Endodermal cell (in vitro differentiated cells): ENCODE measurements at places on chromosomes 12 and 14. TPM values are rescaled to one million over a fixed set of nuclear protein-coding genes. Genes with fewer than 3 reads are reported as not detected.
A peak's percentile ranks its signal among the peaks of the same experiment; 100 is the strongest.

- no peak overlapping the region for H3K4me3 ChIP-seq
- H3K36me3 ChIP-seq = no peaks in the 10 kb centered on the region
- no peak for DNase-seq
Measured at GRCh38 chr12:63911341-63911740, 66.8 kb downstream of the SRGAP1 start.

Gene DEGS2
- 0.18 TPM in 1 of 2 replicates, not detected in the other for total RNA-seq

Gene CCDC197
- not detected in 2 replicates for total RNA-seq

Gene NXPH4
- 1.1 and 1.3 TPM in 2 replicates for total RNA-seq

- no peak overlapping the region for H3K27ac ChIP-seq
- no peaks in the 10 kb centered on the region for H3K27me3 ChIP-seq
- H3K4me3 ChIP-seq = no peak overlapping the region
- H3K4me1 ChIP-seq = no peaks in the 10 kb centered on the region
Measured at GRCh38 chr14:94161981-94162380, 12.1 kb upstream of the PPP4R4 start.

DNA sequence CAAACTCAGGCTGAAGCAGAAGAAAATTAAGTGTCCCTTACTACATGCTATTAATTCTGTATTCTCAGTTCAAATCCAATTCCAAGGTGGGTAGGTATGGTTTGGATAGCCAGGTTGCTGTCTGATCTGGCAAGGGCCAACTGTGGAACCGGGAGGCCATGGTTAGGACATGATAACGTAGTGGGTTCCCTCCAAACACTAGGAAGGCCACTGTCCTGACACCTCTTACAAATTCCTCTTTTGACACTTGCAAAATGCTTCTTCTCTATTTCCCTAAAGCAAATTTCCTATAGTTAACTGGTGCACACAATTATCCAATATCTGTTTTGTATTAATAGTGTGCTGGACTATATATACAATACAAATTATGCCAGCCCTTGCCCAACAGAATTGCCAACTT lies 70.8 kb downstream of the RNF34 start:
- peaks cover 4% of the 10 kb centered on the region for H3K4me1 ChIP-seq
- no peaks in the 10 kb centered on the region for H3K27me3 ChIP-seq
- no peak overlapping the region for H3K27ac ChIP-seq
- DNase-seq = no peak
- H3K36me3 ChIP-seq = no peaks in the 10 kb centered on the region

DNA sequence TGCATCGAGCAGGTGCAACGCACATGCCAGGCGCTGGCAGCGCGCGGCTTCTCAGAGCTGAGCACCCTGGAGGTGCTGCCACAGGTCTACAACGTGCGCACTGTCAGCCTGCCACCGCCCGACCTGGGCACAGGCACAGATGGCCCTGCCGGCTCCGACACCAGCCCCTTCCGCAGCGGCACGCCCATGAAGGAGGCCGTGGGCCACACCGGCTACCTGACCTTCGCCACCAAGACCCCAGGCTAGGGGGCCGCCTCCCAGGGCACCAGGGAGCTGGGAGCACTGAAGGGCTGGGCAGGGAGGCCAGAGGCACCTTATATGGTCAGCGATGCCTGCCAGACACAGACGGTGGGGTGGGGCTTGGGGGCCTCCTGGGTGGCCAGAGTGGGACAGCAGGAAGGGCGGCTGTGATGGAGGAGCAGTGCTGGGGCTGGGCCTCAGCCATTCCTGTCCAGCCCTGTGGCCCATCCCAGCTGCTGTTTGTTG lies 5.6 kb downstream of the TRMT61A start:
- no peak overlapping the region for H3K4me3 ChIP-seq
- H3K4me1 ChIP-seq = no peaks in the 10 kb centered on the region
- no peak for DNase-seq
- no peaks in the 10 kb centered on the region for H3K27me3 ChIP-seq
- H3K27ac ChIP-seq = peak overlapping the region; percentile 57

Gene OTX2
- total RNA-seq = 348 to 1,028 TPM (median 375 TPM) in 3 replicates

GRCh38 chr12:93722179-93722578 lies 45.0 kb downstream of the CRADD start:
- H3K36me3 ChIP-seq = no peaks in the 10 kb centered on the region
- no peak overlapping the region for H3K4me3 ChIP-seq
- H3K27ac ChIP-seq = no peak overlapping the region
- DNase-seq = no peak
- H3K4me1 ChIP-seq = no peaks in the 10 kb centered on the region

Gene CPNE8
- total RNA-seq = 8.7 TPM in 2 replicates

DNA sequence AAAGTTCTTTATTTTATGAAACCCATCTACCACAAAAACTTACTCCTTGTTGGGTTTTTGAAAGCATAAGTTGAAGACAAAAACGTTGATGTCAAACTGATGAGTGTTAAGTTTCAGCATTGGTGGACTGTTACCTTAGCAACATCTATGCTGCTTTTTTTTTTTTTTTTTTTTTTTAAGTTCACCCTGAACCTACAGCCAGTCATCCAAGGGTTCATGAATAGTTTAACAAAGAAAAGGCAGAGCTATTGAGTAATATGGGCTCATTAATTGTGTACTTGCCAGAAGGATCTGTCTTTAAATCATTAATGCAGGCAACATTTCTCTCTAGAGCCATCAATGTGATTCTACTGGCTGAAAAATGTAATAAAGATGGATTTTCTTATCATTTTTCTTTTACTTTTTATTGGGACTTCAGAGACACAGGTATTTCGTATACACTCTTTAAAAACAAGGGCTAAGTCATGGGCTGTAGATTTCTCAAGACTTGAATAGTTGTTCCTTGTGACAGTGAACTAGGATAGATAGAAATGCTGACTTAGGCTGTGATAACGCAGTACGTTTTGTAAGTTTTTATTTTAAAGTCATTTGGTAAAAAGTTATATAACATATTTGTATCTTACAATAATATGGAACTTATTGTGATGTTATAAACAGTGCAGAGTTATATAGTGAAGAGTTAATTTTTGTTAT lies at the start of gene PTPRQ:
TSS of gene PTPRQ (plus strand) at position 262 of the 693 bp plus-strand sequence. CDS start at position 373, 111 bp downstream.
- H3K4me1 ChIP-seq = no peaks in the 10 kb centered on the region
- no peaks in the 10 kb centered on the region for H3K36me3 ChIP-seq
- H3K27me3 ChIP-seq = no peaks in the 10 kb centered on the region

Gene MUCL1
- not detected in 3 replicates for total RNA-seq

Gene CLEC1B
- total RNA-seq = not detected in 3 replicates

GRCh38 chr12:48901278-48901677 lies 24.0 kb downstream of the FKBP11 start:
- H3K27ac ChIP-seq = no peak overlapping the region
- no peaks in the 10 kb centered on the region for H3K4me1 ChIP-seq
- no peaks in the 10 kb centered on the region for H3K36me3 ChIP-seq
- no peak overlapping the region for H3K4me3 ChIP-seq

- H3K4me1 ChIP-seq = no peaks in the 10 kb centered on the region
- H3K27ac ChIP-seq = no peak overlapping the region
- H3K36me3 ChIP-seq = no peaks in the 10 kb centered on the region
- H3K27me3 ChIP-seq = peaks cover 4% of the 10 kb centered on the region
- no peak for DNase-seq
Measured at GRCh38 chr14:64673748-64674147, 30.5 kb upstream of the PLEKHG3 start.

Gene AKT1
- total RNA-seq = 114 and 133 TPM in 2 replicates

Gene ANKRD9
- total RNA-seq = 38.9 to 39.9 TPM (median 39.4 TPM) in 3 replicates

DNA sequence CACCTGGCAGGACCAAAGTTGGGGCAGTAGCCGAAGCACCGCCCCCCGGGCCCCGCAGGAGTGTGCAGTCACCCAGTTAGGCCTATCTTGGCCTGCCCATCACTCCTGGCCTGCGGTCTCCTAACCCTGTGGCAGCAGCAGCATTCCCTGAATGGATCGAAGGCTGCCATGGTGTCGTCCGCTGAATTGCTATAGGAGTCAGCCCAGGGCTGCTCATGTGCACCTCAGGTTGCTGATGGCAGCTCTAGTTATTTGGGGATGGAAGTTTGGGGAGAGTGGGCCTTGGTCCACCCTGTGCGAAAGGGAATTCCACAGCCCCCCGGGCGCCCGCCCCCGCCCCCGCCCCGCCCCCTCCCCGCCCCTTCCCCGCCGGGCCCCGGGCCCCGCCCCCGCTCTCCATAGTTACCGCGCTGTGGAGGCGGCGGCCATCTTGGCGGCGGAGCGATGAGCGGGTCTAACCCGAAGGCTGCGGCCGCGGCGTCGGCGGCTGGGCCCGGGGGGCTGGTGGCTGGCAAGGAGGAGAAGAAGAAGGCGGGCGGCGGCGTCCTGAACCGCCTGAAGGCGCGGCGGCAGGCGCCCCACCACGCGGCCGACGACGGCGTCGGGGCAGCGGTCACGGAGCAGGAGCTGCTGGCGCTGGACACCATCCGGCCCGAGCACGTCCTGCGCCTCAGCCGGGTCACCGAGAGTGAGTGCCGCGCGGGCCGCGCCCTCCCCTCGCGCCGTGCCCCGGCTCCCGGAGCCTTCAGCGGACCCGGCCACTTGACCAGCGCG lies at the start of gene UNC119B:
TSS of gene UNC119B (plus strand) at position 428 of the 774 bp plus-strand sequence. CDS start at position 445, 17 bp downstream.
- no peaks in the 10 kb centered on the region for H3K27me3 ChIP-seq
- DNase-seq = peak; percentile 93
- peak within 1 kb of the TSS; percentile 42 for H3K27ac ChIP-seq
- peaks cover 23% of the 10 kb centered on the region for H3K36me3 ChIP-seq

GRCh38 chr12:107243341-107243740 lies 150.0 kb upstream of the CRY1 start:
- no peaks in the 10 kb centered on the region for H3K4me1 ChIP-seq
- peaks cover 16% of the 10 kb centered on the region for H3K27me3 ChIP-seq
- H3K27ac ChIP-seq = no peak overlapping the region

Gene CCDC196
- total RNA-seq = not detected in 2 replicates

- peak; percentile 49 for DNase-seq
- H3K4me3 ChIP-seq = no peak overlapping the region
- H3K27me3 ChIP-seq = no peaks in the 10 kb centered on the region
- H3K36me3 ChIP-seq = no peaks in the 10 kb centered on the region
- peak overlapping the region; percentile 81 for H3K27ac ChIP-seq
- no peaks in the 10 kb centered on the region for H3K4me1 ChIP-seq
Measured at GRCh38 chr14:68075382-68076029, 255.9 kb downstream of the RAD51B start.

DNA sequence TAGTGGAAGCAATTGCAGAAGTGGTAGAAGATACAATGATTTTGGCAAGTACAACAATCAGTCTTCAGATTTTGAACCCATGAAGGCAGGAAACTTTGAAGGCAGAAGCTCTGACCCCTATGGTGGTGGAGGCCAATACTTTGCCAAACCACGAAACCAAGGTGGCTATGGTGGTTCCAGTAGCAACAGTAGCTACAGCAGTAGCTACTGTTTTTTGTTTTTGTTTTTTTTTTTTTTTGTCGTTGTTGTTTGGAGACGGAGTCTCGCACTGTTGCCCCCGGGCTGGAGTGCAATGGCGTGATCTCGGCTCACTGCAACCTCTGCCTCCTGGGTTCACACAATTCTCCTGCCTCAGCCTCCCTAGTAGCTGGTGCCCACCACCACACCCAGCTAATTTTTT lies 47.4 kb downstream of the IFNG-AS1 start:
- no peaks in the 10 kb centered on the region for H3K36me3 ChIP-seq
- no peak overlapping the region for H3K27ac ChIP-seq
- no peak overlapping the region for H3K4me3 ChIP-seq
- H3K27me3 ChIP-seq = no peaks in the 10 kb centered on the region

GRCh38 chr14:98761993-98762392 lies 510.0 kb downstream of the BCL11B start:
- H3K4me3 ChIP-seq = no peak overlapping the region
- no peaks in the 10 kb centered on the region for H3K27me3 ChIP-seq
- no peaks in the 10 kb centered on the region for H3K4me1 ChIP-seq
- no peaks in the 10 kb centered on the region for H3K36me3 ChIP-seq
- no peak overlapping the region for H3K27ac ChIP-seq

Gene GPR132
- 1.9 and 3.3 TPM in 2 replicates for total RNA-seq

DNA sequence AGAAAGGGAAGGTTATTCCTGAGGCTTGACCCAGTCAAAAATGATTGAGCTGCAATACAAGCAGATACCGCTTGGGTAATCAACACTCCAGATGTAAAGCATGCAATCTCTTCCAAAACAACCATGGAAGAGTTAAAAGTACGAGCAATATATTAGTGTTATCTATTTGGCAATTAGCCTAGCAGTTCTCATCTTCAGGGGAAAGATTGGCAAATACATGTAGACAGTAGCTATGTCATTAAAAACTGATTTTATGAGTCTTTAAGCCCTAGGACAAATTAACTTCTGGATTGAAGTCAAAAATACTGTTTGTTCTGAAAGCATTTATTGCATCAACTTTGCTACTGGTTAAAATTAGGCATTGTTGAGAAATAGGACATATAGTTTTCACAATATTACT lies 9.3 kb upstream of the GYS2 start:
- H3K4me1 ChIP-seq = peaks cover 5% of the 10 kb centered on the region
- H3K4me3 ChIP-seq = no peak overlapping the region
- no peak overlapping the region for H3K27ac ChIP-seq
- H3K36me3 ChIP-seq = no peaks in the 10 kb centered on the region
- no peak for DNase-seq

DNA sequence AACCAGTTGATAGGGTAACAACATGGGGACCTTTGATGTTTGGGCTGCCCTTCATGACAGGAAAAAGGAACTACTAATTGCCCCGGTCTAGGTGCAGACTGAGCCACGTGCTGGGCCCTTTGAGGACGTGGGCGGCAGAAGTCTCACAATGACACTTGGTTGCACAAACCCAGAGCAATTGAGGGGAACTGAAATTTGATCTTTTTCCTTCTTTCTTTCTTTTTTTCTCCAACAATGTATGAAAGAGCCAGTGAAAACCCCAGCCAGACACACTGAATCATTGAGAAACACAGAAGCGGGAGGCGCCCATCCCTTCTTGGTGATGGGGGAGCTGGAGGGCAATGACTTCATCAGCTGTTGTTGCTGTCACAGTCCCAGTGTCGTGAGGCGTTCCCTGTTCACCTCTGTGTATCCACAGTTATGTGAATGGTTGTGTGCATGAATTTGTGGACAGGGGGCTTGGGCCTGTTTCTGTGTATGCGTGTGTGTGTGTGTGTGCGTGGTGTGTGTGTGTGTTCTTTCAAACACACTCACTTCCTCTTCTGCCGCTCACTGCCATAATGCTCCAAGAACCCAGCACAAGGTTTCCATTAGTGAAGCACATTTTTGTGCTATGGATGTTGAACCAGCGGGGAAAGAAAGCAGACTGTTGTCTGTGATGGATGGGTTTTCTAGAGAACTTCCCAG lies 137.5 kb upstream of the CCND2 start:
- peaks cover 15% of the 10 kb centered on the region for H3K4me1 ChIP-seq
- H3K36me3 ChIP-seq = no peaks in the 10 kb centered on the region
- peak overlapping the region; percentile 59 for H3K27ac ChIP-seq
- DNase-seq = no peak
- peaks cover under 1% of the 10 kb centered on the region for H3K27me3 ChIP-seq
- H3K4me3 ChIP-seq = no peak overlapping the region

DNA sequence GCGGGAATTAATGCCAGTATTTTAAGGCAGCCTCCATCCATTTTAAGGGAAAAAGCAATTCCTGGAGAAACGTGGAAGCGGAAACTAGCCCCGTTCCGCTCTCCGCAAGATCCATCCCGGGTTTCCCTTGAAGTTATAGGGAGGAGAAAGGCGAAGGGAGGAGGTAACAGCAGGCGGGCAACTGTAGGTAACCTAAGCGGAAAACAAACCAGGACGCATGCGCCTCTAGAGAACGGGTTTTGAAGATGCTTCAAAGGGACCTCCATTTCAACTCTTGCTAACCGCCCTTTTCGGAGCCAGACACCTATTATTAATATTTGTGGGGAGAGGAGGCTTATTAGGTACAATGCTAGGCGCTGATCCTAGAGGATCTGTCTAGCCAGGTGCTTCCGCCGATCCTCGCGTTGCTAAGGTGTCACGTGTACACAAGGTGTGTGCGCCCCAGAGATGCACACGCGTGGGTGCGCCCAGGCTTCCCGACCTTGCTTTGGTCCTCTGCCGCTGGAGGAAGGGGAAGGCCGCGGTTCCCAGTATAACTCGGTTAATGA lies 6.2 kb downstream of the TBX5 start:
- H3K36me3 ChIP-seq = no peaks in the 10 kb centered on the region
- DNase-seq = peak; percentile 98
- no peak overlapping the region for H3K4me3 ChIP-seq
- H3K27ac ChIP-seq = no peak overlapping the region
